Hematopoietic multipotent progenitor cell treated with erythropoietin and hydrocortisone succinate and interleukin-3 and kit ligand, for 4 days (in vitro differentiated cells): ENCODE measurements at places on chromosomes 6 and 20.
A peak's percentile ranks its signal among the peaks of the same experiment; 100 is the strongest.

DNA sequence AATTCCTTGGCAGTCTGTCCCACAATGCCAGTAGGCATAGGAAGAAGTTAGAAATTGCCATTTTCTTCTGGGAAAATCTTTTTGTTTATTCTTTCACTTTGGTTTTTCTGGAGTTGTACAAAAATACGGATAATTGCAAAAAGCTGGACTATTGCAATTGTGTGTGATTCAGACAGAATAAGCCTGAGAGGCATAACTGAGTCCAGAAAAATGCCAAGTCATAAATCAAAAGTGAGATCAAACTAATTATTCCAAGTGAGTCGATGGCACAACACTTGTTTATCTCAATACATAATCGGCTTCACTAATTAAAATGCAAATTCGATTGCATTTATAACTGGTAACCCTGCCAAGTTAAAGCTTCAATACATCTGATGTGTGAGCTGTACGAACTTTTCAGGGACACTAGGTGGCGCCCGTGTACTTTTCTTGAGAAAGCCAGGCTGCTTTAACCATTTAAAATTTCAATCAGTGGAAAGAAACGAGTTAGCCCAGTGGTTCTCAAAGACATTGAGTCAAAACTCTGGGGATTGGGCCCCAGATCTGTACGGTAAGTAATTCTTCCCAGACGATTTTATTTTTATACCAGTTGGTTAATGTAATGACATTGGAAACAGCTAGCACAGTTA, 102.6 kb downstream of the LAMP5 start:
- DNase-seq, result peak; percentile 84

GRCh38 chr6:166474721-166475565, 92.2 kb upstream of the MPC1 start:
- DNase-seq, result no peak

DNA sequence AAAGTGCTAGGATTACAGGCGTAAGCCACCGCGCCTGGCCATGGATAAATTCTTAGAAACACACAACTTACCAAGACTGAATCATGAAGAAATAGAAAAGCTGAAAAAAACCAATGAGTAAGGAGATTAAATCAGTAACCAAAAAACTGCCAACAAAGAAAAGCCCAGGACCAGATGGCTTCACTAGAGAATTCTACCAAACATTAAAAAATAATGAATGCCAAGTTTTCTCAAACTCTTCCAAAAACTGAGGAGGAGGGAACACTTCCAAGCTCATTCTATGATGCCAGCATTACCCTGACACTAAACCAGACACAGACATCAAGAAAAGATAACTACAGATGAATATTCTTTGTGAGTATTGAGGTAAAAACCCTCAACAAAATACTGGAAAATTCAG, 44.3 kb downstream of the USP49 start:
- no peak for DNase-seq

- no peak for DNase-seq
Measured at GRCh38 chr20:12989586-12990115, 19.1 kb upstream of the SPTLC3 start.

DNA sequence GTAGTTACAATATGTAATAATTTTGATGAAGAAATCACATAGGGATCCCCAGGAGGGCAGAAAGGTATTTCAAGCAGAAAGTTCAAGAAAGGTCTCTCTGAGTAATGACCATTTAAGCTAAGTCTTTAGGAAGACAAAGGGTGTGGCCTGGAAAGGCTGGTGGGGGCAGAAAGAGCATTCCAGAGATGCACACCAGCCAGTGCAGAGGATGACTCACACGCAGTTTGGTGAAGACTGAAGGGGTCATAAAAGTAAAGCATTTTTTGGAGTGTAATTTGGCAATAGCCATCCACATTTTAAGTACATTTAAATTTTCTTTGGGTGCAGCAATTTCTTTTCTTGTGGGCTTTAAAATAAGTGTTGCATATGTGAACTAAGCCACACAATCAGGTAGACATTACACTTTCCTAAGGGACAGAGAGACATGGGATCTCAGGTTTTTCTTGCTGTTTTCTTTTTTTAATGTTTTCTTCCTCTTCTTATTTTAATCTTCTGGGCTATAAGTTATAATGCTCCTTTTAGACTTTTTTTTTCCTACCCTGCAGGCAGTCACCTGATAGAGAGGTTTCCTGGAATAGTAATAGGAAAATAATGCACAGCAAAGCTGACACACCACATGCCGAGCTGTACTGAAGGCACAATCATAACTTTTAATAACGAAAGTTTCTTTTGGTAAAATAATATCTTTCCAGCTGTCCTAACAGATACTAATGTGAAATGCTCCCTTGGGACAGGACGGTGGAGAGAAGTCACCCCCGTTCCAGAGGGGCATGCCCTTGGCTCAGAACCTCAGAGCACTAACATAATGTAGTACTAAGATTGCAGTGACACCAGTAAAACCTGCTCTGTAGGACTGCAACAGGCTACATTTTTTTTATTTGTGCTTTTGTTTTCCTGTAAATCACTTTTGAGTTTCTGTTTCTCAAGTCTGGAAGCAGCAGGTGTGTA, 49.6 kb upstream of the PTPRK start:
- DNase-seq, result no peak

GRCh38 chr6:79465381-79465780, 71.8 kb downstream of the LCA5 start:
- no peak for DNase-seq

DNA sequence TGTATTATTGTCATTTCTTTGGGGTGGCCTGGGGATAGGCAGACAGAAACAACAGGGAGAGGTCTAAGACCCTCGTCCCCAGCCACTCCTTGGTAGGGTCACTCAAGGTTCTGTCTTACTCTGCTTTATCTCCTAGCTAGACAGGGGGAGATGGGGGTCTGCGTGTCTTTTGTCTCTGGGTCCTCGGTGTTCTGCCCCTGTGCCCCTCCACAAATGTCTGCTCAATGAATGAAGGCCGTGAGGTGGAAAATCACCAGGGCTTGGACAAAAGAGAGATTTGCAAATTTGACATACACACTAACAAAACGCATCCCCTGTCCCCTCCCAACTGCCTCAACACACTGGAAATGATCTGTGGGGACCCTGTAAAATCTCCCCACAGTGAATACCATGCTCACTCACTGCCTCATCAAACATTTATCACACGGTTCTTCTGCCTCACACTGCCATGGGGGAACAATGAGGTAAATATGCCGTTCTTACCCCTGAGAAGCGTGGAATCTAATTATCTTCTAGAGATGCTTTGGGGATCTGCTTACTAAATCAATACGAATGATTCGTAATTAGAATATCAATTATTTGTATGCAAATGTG, 13.2 kb upstream of the VAPB start:
- DNase-seq, result no peak

GRCh38 chr6:105797983-105798453, 288.1 kb upstream of the PRDM1 start:
- DNase-seq, result no peak

GRCh38 chr6:130843575-130844320, 16.5 kb downstream of the SMLR1 start:
- peak; percentile 79 for DNase-seq

DNA sequence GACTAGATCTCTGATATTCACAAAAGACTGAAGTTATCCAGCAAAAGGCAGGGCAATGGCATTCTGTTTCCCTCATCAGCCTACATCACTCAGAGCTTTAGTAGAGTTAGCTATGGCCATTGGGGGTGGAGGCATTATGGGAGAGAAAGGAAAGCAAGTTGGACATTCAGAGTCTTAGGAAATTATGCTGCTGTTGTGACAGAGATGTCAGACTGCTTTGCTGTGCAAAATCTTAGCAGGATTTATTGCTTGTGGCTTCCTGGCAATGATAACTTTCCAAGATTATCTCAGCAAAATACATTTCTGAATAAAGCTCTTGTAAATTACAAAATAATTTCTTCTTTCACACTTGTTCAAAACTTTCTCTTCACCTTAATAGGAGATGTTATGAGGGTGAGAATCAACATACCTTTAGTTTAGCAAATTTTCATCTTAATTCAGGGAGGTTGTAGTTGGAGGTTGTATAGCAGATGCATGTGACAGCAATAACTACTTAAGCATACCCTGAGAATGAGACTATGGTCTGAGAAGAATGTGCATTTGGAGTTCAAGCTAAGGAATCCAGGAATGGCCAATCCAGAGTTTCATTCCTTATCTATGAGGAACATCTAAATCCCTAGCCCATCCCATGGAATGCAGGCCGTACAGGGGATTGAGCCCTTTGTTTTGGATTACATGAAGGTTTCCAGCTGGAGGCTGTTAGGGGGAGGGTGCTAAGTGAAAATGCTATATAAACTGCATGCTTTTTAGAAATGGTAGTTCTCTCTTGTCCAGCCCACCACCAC, 179.8 kb downstream of the HAO1 start:
- DNase-seq, result no peak

DNA sequence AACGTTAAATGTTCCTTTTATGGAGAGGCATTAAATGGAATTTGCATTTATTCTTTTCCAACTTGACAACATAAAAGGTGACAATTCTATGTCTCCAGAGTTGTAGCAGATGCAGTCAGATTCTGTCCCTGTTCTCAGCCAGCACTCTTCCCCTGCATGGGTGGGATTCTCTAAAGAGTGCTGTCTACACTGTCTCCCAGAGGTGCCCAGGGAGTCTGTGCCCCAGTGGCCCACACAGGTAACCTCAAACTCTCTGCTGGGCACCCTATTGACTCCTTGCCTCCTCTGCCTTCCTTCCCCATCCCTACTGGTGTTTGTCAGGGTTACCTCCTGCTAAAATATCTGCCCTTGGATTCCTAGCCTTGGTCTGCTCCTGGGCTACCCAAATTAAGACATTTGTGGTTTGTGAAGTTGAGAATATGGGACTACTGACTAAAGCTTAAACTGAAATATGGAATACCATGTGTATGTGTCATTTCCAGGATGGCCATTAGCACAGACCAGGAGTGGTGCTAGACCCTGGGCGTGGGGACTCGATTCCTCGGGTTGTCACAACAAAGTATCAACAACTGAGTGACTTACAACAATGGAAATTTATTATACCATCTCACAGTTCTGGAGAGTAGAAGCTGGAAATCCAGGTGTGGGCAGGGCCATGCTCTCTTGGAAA, 284.7 kb downstream of the CDH26 start:
- no peak for DNase-seq

- no peak for DNase-seq
Measured at GRCh38 chr6:35876902-35877301, 44.0 kb downstream of the SRPK1 start.

GRCh38 chr6:8831366-8832152, 396.2 kb upstream of the SLC35B3 start:
- peak; percentile 52 for DNase-seq

DNA sequence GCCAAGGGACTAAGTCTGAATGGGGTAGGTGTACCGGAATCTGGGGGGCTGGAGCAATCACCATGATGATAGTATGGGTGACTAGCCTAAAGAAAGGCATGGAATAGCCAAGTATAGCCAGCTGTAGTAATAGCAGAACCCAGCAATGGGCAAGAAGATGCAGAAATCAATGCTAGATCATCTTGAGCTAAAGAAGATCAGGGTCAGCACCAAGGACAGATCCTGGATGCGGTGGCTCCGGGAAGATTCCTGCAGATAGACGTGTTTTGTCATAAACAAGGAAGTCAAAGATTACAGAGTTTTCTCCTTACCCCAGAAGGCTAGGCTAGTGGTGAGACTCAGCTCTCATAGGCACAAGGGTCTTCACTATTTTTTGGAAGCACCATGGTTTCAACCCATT, 561.6 kb upstream of the CHD6 start:
- peak; percentile 52 for DNase-seq

DNA sequence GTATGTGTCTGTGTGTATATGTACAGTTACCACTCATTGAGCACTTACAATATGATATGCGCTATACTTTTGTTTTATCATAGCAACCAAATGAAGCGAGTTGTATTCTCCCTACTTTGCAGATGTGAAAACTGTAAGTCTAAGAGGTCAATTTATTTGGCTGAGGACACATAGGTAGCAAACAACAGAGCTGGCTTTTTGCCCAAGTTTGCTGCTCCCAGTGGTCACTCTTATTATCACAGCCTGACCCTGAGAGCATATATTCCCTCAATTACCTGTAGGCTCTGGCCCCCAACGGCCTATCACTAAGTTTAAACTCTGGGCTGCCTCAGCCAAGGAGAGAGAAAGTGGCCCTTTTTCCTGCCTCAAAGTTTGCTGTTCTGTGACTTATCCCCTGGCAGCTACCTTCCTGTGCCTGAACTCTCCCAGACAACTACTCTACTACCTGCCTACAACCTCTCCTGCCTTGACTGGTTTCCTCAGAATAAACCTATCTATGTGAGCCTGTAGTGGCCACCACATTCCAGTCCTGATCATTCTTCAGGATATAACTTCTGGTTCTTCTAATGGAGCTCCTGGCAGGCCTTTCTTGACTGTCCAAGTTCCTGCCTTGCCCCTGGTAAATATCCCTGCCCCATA, 221.8 kb downstream of the FRK start:
- peak; percentile 61 for DNase-seq

DNA sequence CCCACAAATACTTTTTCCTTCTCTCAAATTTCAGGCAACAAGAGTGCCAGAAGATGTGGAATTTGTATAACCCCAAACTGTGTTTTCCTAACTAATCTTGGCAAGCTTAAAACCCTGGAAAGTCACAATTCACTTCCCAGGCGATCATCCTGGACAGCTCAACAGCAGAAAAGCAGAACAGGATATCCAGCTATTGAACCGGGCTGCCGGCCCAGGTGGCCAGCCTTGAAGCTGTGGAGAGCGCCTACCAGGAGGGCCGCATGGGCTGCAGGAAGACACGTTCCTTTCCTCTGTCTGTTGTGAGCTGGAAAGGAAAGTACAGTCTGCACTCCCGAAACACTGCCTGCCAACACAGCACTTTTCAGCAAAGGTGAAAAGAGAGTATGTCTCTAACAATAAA, 719.7 kb upstream of the MARCKS start:
- DNase-seq, result no peak

DNA sequence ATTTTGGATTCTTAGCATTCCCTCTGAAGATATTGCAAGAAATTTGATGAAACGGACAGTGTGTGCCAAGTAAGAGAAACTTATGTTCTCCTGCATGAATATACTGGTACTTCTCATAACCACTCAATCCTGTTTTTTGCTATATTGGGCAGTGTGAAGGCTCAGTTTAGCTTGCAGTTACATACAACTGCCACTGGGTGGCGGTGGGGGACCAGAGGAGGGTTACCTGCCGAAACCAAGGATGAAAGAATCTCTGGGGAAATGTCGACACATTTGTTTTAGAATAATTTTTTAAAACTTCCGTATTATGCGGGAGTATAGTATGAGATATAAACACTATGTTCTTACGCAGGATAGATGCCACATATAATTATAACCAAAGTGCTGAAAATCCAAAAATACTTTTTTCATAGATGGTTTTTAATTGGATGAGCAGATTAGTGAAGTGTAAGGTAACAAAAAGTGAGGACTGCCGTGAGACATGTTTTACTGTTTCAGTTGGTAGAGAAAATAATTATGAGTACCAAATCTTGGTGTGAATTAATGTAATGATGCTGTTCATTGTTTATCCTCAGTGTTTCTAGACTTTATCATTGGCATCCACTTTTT, 9.7 kb downstream of the TRMT11 start:
- DNase-seq, result peak; percentile 86

DNA sequence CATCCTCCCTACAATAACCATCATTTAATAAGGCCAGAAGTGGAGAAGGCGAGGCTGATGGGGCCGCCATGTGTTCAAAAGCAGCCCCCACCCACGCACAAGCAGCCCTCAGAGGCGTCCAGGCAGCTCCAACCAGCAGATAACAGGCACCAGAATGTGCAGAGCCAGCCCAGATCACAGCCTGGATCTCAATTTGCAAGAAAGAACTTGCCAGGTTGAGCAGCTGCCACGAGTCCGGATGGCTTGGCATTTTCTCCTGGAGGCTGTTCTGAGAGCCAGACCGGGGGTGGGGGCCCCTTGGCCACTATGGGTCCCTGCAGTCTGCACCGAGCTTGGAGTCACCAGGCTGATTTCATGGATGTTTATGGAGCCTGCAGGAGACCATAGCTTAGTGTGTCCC, 338.1 kb downstream of the PREX1 start:
- no peak for DNase-seq

GRCh38 chr20:19876828-19877460, 118.9 kb downstream of the RIN2 start:
- DNase-seq, result no peak
